ENCODE measurements at places on chromosomes 3 and 15.

DNA sequence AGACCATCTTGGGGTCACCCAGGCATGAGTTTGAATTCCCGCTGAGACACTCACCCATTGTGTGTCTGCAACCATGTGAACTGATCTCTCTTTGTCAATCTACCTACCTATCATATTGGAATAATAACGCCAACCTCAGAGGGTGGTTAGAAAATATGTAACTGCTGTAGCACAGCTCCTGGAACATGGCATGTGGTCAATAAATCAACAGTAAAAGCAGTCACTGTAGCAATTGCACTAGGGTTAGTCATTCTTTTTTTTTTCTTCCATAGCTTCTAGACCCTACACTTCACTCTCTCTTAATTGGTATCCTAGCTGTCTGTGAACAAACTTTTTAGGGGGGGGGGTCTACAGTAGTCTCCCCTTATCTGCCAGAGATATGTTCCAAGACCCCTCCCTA is 64.2 kb upstream of the SLCO2A1 start:
- DNase-seq, result no peak

- DNase-seq, result no peak
Observed at GRCh38 chr15:85280203-85280602, 100.2 kb upstream of the AKAP13 start.

DNA sequence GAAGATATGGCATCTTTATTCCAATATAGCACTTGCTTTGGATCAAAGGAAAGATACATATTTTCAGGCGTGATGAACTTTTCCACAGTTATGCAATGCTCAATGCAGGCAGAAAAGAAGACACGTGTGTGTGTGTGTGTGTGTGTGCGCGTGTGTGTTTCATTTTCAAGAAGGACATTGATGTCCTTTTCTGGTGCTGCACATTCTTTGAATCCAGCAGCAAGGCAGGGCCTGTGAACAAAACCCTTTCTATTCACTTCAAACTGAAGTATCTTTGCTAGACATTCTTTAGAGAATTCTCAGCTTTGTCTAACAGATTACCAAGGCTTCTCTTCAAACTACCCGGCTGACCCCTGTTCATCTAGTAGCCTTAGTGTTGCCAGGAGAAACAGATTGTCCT is 124.6 kb downstream of the CD47 start:
- DNase-seq, result no peak

DNA sequence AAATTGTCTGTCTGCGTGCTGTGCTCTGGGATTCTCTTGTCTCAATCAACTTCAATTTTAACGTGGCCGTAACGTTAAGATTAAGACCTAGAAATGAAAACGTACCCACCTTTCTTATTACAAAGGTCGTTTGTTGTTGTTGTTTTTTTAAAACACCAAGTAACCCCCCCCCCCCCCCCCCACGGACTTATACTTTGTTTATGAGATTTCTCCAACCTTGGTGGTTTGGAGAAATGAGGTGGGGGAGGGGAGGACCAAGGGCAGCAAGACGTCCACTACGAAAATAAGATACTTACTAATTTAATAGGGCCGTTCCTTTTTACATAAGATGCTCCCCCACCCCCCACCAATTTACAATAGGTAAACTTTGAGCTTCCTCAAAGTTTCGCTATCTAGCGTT is 244.4 kb upstream of the TOPAZ1 start:
- DNase-seq, result no peak

GRCh38 chr3:94304954-94305353 is 242.1 kb downstream of the NSUN3 start:
- no peak for DNase-seq
